ENCODE measurements at places on chromosomes 5 and 9.

DNA sequence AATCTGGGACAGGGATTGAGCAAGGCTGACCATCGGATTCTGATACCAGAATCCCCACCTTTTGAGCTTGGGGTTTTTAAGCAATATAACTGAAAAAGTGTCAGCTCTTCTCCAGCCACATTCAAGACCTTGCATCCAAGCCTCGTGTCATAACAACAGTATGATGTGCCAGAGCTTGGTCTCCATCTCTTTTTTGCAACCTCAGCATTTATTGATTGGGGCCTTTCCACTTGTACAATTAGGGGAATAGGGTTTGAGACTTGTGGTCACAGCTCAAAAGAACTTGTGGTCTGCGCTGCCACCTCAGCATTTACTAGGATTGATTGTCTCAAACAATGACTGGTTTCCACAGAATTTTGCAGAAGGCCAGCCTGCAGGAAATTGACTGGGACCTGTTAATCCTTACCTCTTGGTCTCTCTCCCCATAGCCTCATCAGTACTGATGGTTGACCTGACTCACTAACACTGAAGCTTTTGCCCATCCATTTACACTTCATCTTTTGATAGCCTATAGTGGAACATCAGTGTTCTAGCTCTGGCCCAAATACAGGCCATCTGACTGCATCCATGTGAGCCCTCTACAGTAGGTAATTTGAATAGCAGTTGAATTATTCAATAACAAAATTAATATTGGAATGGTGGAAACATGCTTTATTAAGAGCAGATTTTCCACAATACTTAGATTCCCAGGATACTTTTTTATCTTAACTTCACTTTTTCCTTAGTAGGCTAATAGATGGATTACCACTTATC, 381.6 kb upstream of the PRR16 start:
- no peak for DNase-seq

DNA sequence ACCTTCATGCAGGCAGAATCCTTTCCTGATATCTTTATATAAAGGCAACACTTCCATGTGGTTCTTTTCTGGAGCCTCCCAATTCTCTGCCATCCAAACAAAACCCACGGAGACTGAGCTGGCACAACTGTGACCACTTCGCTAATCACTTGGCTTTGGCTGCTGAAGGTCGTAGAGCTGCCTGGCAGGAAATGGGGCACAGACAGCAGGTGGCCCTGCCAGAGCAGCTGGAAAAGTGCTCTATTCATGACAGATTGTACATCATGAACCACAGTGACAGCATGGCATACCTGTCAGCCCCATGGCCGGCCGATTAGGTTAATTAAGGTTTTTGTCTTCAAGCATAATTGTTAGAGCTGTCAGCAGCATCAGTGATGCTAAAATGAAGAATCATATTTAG, 141.9 kb upstream of the ANKRD55 start:
- DNase-seq, result no peak

DNA sequence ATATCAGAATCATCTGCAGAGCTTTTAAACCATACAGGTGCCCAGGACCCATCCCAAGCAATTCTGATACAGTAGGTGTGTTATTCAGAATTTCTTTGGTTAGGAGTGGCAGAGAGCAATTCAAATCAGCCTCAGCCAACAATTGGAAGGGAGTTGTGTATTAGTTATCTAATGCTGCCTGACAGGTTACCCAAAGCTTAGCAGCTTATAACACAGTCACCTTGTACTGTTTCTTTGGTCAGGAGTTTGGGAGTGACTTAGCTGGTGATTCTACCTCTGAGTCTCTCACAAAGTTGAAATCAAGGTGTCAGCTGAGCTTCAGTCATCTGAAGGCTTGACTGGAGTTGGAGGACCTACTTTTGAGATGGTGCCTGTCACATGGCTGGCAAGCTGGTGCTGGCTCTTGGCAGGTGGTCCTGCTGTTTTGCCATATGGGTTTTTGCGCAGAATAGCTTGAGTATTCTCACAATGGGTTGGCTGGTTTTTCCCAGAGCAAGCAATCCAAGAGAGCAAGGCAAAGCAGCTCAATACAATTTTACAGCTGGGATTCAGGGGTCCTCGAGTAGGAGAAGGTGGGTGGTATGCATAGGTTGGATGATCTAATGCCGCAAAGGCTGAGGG, 18.7 kb upstream of the CARNMT1 start:
- no peak for DNase-seq

GRCh38 chr9:138009803-138010690, 132.5 kb downstream of the CACNA1B start:
- DNase-seq, result no peak

GRCh38 chr5:84361572-84361971, 23.1 kb downstream of the EDIL3 start:
- DNase-seq, result no peak

DNA sequence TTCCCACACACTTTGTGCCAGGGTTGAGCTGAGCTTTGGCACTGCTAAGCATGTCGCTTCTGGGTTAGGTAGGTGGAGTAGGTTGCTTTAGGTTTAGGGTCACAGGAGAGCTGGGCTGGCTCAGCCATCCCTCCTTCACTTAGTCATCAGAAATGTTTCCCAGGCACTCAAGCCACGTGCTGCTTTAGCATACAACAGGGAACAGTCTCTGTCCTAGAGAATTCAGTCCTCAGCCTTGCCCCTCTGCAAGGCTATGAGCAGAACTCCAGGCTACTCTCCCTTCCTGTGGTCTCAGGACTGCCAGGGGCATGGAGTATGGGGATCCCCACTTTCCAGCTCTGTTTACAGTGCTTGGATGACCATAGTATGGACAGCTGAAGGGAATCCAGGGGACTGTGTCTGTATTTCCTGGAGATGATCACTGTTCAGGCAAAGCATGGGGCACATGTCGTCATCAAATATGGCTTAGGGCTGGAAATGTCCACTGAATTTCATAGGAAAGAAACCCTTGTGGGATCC, 7.5 kb upstream of the ANKRD33B start:
- no peak for DNase-seq

- no peak for DNase-seq
Observed at GRCh38 chr5:144033486-144033885, 137.0 kb downstream of the YIPF5 start.

DNA sequence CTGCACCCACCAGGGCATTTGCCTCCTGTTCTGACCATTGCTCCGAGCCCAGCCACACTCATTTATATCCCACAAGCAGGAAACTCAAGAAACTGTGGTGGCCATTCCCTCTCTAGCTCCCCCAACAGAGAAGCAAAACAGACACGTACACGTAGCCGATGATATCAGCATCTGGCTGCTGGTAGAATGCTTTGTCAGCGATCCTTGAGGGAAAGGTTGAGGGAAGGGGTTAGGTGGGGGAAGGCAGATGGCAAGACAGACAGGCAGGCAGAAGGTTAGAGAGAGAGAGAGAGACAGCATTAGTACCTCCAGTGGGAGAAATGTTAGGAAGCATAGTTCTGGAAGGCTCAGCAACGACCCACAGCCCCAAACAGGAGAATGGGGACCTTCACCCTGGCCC, 7.8 kb downstream of the HIGD2A start:
- no peak for DNase-seq

GRCh38 chr5:78541086-78541654, 107.4 kb downstream of the LHFPL2 start:
- no peak for DNase-seq

- no peak for DNase-seq
Observed at GRCh38 chr9:86663905-86664304, 283.4 kb downstream of the GAS1 start.

- no peak for DNase-seq
Observed at GRCh38 chr9:84151236-84151635, 170.6 kb downstream of the RMI1 start.
